NB4 (cell line): ENCODE measurements at places on chromosomes 16 and 17.

- no peak for DNase-seq
Observed at GRCh38 chr16:73951481-73951880, 345.1 kb upstream of the PSMD7 start.

DNA sequence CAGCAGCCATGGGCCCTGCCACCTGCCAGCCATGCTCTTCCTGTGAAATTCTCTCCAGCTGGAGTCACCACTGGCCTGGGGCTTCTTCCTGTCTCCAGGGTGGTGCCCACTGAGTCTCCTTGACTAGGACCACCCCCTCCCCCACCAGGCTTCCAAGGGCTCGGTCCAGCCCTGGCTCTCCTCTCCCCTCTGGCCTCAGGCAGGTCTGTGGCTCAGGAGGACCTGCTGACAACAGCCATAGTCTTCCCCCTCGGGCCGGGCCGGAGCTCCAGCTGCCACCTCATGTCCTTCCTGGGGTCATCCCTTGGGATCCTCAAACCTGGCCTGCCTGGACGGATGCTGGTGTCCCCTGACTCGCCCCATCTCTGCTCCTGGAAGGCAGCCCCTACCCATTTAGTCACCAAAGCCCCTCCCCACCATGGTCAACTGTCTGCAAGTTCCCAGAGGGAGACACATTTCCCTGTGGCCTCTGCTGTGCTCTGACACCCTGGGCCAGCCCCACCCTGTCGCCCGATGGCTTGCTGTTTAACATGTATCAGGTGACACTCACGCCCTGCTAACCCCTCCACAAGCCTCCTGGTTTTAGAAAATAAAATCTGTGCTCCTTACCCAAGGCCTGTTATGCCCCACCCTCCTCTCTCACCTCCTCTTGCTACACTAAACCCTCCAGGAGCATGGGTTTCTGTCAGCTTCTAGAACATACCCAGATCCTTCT, 186.2 kb downstream of the RBFOX3 start:
- DNase-seq: no peak

DNA sequence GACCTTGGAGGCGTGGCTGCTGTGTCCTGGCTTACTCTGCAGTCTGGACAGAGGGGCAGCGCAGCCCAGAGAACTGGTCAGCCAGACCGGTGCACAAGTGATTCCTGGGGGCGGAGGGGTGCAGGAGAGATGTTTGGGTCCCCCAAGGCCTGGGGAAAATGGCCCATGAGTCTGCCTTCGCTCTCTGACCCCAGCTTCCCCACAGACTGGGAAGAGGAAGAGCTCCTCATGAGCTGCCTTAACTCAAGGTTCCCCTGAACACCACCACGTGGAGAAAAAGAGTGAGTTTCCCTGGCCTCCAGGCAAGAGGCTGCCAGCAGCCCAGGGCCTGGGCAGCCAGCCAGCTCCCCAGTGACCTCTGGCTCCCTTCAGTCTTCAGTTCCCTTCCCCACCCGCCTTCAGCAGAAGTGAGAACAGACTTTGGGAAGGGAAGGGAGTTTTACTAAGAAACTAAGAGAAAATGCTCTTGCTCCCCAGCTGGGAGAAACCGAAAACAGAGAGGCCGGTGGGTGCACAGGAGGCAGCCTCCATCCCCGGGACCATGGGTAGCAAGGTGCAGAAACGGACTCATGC, 2.0 kb upstream of the C17orf99 start:
- peak; percentile 73 for DNase-seq

GRCh38 chr17:47297661-47298400, 25.9 kb upstream of the EFCAB13 start:
- DNase-seq: no peak
